ENCODE measurements at places on chromosomes 11 and 22. TPM values are rescaled to one million over a fixed set of nuclear protein-coding genes. Genes with fewer than 3 reads are reported as not detected.
A peak's percentile ranks its signal among the peaks of the same experiment; 100 is the strongest.

GRCh38 chr22:28146401-28147314 is 227.6 kb upstream of the PITPNB start:
- ATAC-seq = no peak

Gene VWCE
- total RNA-seq = 8.3 TPM

GRCh38 chr22:21861851-21862250 is 5.6 kb downstream of the MAPK1 start:
- no peak for ATAC-seq

Gene ALG8
- 35.5 TPM for total RNA-seq

Gene MRGPRF
- 0.13 TPM for total RNA-seq

DNA sequence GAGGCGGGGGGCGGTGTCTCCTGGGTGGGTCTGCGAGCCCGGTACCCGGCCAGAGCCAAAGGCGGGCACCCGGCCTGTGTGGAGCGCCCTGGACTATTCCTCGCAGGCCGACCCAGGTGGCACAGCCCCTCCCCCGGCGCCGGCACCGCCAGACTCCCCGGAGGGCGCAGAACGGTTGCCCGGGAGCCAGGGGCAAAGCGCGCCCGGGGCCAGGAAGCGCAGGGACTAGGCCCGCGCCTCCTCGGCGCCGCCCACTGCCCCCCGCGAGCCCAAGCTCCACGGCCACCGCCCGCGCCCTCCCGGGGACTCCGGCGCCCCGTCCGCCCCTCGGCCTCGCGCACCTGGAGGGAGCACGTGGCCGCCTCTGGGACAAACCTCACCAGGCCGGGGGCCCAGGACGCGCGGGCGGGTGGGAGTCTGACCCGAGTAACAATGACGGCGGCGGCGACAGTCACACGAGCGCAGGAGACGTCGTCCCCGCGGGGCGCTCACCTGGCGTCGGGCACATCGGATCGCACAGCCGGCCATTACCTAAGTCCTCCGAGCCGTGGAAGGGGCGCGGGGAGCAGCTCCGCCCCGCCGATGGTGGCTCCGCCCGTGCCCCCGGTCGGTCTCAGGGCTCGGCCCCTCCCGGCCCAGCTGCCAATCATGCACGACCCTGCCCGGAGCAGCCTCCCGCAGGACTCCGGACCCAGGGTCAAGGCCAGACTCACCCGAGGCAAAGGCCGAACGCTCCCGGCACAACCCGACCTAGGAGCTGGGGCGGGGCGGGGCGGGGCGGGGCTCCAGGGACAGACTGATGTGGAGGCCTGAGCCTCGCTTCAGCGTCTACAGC is 7.4 kb downstream of the PLXNB2 start:
- peak; percentile 7 for ATAC-seq

Gene RAG2
- total RNA-seq = 1.3 TPM

Gene INCENP
- 5.2 TPM for total RNA-seq

- no peak for ATAC-seq
These were observed 7.9 kb upstream of the C1QTNF6 start for GRCh38 chr22:37195921-37196320.

GRCh38 chr11:26297189-26297975 is 34.5 kb upstream of the ANO3 start:
- peak; percentile 100 for ATAC-seq

Gene CLTCL1
- total RNA-seq = 5.2 TPM

DNA sequence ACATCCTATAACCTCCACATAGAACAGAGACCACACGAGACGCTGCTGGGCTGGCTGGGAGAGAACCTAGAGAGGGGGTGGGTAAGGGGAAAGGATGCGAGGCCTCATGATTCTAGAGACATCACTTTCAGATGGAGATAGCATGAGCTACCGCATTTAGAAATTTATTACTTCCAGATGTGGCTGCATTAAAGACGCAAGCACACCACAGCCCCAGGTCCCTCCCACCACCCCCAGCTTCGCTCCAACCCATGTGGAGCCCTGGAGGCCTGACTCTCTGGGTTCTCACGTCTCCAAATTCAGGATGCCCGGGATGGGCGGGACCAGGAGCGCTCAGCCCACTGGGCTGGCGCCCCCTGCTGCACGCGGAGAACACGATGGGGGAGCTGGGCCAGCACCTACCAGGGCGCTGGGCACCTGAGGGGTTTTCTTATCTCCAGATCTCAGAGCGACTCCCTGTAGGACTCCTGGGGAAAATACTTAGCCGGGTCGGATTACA is 13.6 kb downstream of the MRPL21 start:
- peak; percentile 80 for ATAC-seq

Gene PARVA
- total RNA-seq = 14.8 TPM

DNA sequence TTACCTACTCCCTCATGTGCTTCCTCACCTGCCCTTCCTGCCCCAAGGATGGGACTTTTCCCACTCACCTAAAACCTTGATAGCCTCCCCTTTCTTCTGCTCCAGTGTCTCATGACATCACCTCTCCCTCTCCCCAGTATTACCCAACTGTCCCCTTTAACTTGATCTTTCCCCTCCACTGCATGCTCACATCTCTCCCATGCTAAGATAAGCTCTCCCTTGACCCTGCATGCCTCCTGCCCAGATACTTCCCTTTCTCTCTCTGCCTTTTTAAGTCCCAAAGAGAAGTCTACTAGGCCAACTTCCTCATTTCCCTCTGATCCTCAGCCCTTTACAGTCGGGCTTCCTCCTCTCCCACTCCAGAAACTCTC is 14.8 kb downstream of the CD3E start:
- no peak for ATAC-seq

DNA sequence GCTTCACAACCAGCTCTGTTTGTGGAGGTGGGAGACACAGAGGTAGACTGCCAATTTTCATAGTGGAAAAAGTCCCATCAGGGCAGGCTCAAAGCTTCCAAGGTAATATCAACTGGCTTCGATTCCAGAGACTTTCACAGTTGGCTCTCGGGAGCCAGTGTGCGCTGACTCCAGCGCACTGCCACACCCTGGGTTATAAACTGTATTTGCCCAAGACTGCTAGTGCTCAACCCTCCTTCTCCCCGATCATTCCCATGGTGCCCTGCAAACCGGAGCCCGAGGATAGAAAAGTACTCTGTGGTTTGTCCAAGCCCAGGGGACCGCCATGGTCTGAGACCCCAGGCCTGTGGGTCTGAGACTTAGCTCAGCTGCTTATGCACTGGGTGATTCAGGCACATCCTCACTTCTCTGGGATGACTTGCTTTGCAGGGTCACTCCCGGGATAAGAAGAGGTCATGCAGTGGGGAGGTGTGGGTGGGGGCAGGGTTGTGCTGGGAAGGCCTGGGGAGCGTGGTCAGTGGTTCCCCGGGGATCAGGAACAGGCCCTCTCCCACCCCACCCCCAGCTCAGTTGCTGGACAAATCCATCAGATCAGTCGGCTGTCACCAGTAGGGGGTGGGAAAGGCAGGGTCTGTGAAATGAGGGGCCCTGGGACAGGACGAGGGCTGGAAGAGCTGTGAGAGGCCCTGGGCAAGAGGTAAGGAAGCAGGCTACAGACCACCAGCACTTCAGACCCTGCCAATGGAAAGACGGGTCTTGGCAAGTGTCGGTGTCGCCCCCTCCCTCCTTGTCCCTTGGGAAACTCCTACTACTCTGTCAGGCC is 26.7 kb upstream of the PICK1 start:
- peak; percentile 18 for ATAC-seq

GRCh38 chr11:66264914-66265313 is 3.5 kb upstream of the RAB1B start:
- no peak for ATAC-seq

GRCh38 chr11:102924851-102925380 is 30.6 kb downstream of the MMP13 start:
- peak; percentile 79 for ATAC-seq

DNA sequence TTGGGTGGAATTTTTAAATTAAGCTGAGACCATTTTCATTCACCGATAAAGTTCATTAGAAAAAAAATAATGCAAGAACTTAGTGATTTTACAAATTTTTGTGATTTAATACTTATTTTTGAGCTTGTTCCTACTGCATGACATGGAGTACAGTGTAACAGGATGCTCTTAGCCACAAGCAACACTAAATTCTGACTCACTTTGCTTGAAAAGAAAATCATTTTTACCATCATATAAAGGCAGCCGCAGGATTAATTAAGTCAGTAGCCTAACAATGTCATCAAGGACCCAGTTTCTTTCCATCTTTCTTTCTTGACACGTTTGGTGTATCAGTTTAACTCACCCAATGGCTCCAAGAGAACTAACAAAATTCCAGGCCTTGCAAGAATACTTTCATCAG is 540.3 kb upstream of the LUZP2 start:
- no peak for ATAC-seq

DNA sequence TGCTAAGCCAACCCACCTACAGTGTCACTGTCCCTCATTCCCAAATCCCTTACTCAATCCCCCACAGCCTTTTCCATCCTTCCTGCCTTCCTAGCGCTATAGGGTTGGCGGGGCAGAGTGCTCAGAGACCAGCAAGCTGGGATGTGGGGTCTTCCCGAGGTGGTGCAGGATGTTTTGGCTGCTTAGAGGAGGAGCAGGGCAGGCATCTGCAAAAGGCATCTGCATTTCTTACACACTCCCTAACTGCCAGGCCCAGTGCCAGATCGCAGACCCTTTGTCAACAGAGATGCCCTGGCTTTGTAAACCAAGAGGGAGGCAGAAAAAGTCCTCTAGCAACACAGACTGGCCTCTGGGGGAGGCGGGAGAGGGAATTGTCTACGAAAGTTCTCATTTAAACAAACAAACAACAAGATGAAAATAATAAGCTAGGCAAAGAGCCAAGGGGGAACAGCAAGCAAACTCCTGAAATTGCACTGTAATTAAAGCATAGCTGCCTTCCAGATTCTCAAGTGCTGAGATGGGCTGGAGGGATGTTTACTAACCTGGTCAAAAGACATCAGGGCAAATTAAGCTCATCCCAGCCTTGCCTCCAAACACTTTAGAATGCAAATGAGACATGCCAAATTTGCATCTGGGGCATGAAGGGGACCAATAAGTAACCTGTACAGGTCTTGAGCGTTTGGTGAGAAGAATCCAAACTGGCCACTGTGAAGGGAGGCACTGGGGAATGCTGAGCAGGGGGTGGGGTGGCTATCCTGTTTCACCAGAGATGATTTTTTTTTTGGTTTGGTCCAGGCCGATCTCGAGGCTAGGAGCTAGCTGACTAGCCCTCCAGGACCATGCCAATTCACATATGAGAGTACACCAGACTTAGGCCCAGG is 38.1 kb upstream of the ADA2 start:
- peak; percentile 13 for ATAC-seq

GRCh38 chr22:32874976-32875375 is 73.5 kb downstream of the TIMP3 start:
- ATAC-seq = no peak

GRCh38 chr11:134999590-134999989 is 587.5 kb upstream of the B3GAT1 start:
- peak; percentile 74 for ATAC-seq

DNA sequence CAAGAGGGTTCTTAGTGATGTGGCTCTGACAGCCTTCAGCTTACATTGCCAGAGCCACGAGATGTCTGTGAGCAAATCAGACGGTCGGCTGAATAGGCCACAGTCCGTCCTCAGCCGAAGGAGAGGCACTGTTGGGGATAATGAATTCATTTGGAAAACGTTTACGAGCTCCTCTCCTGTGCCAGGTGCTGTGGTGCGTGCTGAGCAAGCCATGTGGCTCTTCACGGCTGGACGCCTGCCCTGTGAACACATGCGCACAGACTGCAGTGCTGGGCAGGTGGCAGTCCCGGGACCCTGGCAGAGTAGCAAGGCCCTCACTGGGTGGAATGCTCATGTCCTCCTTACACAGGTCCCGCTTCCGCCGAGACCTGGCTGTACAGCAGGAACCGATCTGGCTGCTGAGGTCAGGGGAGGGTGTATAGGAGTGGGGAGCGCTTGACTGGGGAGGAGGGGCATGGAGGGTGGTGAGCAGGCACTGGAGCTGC is 6.8 kb downstream of the TBC1D22A start:
- ATAC-seq = no peak

Gene APOBEC3A
- total RNA-seq = not detected

DNA sequence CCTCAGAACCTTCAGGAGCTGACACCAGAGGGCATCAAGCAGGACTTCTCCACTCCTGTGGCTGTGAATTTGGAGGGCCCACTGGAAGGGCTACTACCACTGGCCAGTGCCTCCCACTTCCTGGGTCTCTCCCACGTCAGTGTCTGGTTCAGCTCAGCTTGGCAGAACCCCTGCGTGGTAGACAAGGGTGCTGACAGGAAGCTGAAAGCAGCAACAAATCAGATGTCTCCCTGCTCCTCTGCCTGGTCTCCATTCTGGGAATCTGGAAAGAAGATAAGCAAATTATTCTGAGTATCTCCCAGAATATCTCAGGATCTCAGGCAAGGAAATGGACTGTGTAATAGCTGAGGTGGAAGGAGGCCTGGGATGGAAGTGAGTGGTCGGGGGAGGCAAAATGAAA is 61.5 kb downstream of the TMPRSS5 start:
- ATAC-seq = no peak

Gene OR51B2
- total RNA-seq = not detected

DNA sequence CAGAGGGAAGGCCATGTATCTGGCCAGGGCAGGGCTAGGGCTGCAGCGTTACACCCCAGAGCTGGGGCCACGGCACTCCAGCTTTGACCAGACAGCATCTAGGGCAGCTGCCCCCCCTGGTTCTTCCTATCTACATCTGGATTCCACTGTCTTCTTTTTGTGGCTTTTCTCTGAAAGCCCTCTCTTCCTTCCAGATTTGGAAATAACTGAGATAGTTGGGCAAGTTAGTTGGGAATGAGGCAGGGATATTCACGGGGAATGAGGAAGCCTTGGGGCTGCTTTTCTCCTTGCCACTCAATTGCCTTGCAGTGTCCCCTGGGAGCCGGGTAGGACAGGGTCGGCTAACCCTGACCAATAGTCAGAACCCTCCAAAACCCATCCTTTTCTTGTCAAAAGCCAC is 26.8 kb downstream of the CLMP start:
- no peak for ATAC-seq

GRCh38 chr11:122833846-122834464 is 4.3 kb upstream of the CRTAM start:
- no peak for ATAC-seq

GRCh38 chr11:111361874-111362273 is 17.2 kb downstream of the POU2AF1 start:
- no peak for ATAC-seq

Gene DLG2
- 1.3 TPM for total RNA-seq

- ATAC-seq = no peak
These were observed 147.8 kb downstream of the ENTHD1 start for GRCh38 chr22:39745789-39746188.

DNA sequence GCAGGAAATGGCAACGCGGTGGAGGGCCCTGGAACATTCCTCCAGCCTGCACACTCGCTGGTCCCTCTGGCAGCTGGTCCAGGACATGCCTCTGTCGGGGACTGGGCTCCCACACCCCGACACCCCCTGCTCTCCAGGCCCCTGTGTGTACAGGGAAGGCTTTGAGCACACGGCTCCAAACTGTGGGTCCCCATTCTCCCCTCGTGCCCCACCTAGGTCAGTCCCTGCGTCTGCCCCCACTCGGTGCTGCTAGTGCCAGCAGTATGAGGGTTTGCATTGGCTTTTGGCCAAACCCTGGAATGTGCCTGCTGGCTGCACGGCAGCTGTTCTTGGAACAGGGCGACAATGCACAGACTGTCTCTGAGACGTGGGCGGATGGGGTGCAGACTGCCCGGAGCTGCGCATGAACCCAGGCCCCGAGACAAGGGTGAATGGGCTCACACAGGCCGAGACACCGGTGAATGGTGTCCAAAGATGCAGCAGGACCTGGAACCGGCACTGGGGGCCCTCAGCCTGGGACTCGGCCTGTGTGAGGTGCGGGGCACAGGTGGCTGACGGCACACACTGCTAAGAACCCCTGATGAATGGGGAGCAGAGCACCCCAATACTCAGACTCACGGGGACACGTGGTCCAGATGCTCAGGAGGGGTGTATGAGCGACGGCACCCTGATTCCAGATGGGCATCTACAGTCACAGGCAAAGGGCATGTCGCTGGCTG is 7.5 kb upstream of the SYT8 start:
- peak; percentile 43 for ATAC-seq

GRCh38 chr11:38594895-38595294 is 1996.9 kb upstream of the RAG2 start:
- no peak for ATAC-seq

Gene DEFB131B
- not detected for total RNA-seq
